Activated gamma-delta T cell treated with anti-CD3 and anti-CD28 coated beads, Interleukin-2, amount 50 U/mL, for 16 hours (primary cell): ENCODE measurements at places on chromosomes 7 and 10.

DNA sequence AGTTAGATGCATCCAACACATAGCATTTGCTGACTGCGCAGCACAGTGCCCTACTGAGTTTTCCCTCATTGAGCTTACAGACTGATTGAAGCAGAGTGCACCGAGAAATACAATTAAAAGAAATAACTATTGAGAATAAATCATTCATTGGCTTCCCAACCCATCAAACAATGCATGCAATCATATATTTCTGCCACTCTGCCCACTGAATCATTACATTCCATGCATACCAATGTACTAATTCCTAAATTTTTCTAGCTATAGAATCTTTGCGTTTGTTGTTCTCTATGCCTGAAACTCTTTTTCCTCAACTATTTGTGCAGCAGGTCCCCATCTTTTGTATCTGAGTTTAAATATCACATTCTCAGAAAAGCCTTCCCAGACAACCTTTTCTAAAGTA, 783.8 kb downstream of the SORCS1 start:
- no peak for DNase-seq

DNA sequence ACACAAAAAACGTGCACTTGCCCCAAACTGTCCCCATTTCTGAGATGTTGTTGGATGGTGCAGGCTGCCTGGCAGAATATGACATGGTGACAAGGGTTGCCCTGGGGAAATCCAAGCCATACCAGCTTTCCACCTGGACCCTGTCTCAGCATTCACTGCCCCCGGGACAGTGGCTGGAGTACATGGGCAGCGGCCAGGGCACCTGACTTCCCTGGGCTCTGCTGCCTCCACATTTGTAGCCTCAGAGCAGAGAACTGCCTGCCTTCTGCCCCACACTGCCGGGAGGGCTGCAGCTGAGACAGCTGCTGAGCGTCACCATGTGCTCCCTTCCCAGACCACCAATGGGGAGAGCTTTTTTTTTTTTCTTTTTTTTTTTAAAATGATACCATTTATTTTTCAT, 222.9 kb upstream of the ZNF32 start:
- DNase-seq, result no peak

DNA sequence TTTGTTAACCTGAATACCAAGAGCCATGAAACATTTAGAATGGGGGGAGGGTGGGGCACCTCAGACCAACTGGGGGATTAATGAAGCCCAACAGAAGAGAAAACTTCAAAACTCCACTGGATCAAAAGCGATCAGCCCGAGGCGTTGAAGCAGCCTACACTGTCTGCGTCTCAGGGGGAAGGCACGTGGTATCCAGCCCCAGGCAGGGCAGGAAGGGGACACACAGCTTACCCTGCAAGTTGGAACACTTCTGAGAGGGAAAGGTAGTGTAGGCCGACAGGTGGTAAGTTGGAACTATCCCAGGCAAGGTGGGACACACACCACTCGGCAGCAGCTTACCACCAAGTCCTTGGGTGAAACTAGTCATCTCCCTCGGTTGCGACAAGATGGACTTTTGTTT, 102.9 kb downstream of the TAX1BP1 start:
- DNase-seq, result no peak

- no peak for DNase-seq
Observed at GRCh38 chr10:33233635-33234034, 100.8 kb downstream of the NRP1 start.

DNA sequence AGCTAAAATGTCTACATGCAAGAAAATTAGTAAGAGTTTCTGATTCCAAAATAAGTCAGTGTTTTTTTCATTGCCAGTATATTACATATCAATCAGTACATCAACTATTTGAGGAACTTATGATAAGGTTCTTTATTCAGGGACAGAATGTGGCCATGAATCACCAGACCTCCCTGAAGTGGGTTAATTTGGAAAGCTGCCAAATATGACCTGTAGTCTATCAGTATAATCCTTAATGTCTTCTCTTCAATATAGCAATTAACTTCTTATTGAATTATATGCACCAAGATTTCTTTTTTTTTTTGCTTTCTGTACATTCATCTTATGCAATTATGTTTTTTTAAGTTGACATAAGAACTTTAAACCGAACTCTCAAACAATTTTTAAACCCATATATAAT, 714.5 kb upstream of the POT1 start:
- DNase-seq, result no peak

GRCh38 chr7:140610204-140611165, 30.1 kb downstream of the DENND2A start:
- no peak for DNase-seq

DNA sequence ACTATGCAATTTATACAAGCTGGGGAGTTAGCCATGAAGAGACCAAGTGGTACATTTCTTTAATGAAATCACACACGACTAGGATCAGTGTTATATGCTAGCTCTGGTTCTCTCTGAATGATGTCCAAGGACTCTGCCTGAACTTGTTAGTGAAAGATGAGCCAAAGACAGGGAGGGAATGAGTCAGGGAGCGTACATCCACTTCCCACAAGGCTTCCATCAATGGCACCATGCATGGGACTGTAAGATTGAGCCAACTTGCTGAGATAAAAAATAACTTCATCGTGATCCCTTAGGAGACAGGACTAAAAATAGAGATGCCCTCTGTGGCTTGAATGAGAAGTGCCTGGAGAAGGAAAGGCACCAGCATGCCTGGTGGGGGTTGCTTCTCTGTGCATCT, 629.7 kb downstream of the ACTR3B start:
- no peak for DNase-seq

- no peak for DNase-seq
Observed at GRCh38 chr7:128934361-128935341, 3.1 kb upstream of the IRF5 start.

- no peak for DNase-seq
Observed at GRCh38 chr7:157789094-157789493, 452.3 kb downstream of the DNAJB6 start.

- no peak for DNase-seq
Observed at GRCh38 chr7:1554333-1555045, 1.5 kb downstream of the TMEM184A start.

- no peak for DNase-seq
Observed at GRCh38 chr7:379456-380138, 89.6 kb downstream of the FOXL3 start.

DNA sequence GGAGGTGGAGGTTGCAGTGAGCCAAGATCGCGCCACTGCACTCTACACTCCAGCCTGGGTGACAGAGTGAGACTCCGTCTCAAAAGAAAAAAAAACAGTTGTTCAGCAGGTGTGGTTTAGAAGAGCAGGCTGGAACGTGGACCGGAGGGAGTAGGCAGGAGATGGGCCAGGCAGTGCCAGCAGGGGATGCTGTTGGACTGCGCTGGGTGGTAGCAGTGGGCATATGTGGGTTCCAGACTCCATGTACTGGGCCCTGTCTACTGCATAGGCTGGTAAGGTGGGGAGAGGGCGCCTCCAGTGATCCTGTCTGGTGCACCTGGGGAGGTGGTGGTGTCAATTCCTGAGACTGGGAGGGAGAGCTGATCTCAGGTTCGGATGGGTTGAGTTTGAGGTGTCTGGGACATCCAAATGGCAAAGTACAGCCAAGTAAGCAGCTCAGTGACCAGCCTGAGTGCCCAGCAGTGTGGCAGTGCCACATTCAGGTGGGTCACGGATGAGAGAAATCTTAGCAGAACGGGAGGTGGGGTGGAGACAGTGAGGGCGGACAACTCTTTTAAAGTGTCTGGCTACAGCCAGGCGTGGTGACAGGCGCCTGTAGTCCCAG, 25.9 kb downstream of the SFXN4 start:
- no peak for DNase-seq

GRCh38 chr7:158536871-158537515, 50.6 kb downstream of the PTPRN2 start:
- DNase-seq, result no peak

GRCh38 chr7:36875794-36876193, 151.5 kb upstream of the AOAH start:
- DNase-seq, result no peak

- no peak for DNase-seq
Observed at GRCh38 chr7:33874943-33875342, 30.4 kb upstream of the BMPER start.

DNA sequence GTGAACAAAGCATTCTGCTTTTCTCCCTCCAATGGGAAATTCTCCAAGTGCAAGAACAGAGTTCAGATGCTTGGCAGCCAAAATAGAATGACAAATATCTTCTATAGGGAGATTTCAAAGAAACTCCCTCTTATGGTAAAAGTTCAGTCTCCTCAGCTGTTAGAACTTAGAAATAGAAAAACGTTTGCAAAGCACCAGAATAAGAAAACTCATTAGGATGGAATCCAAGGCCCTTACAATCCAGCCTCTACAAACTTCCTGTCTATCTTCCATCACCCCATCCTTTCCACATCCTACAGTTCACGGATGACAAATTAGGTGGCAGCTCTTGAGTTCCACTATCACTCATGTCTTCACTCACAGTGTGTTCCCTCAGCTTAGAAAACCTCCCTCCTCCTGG, 25.7 kb downstream of the FAM13C start:
- DNase-seq, result no peak

GRCh38 chr7:129188892-129189660, 643 bp downstream of the SMO start:
- no peak for DNase-seq

GRCh38 chr10:50832171-50832751, 53.2 kb downstream of the A1CF start:
- no peak for DNase-seq

GRCh38 chr10:14299556-14299955, 31.2 kb downstream of the FRMD4A start:
- no peak for DNase-seq

- no peak for DNase-seq
Observed at GRCh38 chr10:99661377-99661763, 2.1 kb downstream of the ENTPD7 start.

GRCh38 chr7:11319491-11320274, 346.0 kb downstream of the PHF14 start:
- no peak for DNase-seq

DNA sequence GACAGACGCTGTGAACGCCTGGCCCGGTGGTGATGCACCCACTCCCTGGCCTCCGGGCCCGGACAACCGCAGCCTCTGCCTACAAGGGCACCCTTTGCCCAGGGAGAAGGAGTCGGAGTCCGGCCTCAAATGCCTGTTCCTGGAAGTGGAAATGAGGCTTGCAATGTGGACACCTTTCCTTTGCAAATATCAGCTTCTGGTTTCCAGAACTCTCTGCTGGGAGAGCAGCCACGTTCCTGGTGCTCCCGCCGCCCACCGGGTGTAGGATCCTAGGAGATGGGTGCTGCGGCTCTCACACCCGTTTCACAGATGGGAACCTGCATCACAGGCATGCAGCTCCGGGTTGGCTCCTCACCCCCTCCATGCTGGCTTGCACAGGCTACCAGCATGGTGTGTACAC, 2.9 kb downstream of the FOXL3 start:
- DNase-seq, result no peak

DNA sequence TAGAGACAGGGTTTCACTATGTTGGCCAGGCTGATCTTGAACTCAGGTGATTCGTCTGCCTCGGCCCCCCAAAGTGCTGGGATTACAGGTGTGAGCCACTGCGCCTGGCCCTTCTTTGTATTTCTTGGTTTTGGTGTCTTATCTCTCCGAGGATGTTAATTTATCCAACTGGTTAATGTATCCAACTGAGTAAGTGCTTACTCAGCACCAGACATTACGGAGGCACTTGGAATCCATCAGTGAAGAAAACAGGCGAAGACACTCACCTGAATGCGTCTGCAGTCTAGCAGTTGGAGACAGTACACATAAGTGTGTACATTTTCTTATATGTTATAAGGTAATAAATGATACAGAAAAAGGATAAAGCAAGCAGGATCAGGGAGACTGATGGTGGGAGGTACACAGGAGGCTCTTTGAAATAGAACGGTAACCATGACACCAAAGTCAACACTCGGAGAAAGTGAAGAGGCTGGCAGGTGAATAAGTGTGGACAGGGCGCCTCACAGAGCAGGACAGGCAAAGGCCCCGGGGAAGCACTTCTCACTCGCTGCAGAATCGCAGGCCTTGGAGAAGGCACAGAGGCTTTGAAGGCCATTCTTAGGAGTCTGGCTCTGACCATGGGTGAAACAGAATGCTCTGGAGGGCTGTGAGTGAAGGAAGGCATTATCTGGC, 73.1 kb downstream of the LANCL2 start:
- no peak for DNase-seq

GRCh38 chr10:88121361-88121760, 257.9 kb downstream of the PTEN start:
- DNase-seq, result no peak

DNA sequence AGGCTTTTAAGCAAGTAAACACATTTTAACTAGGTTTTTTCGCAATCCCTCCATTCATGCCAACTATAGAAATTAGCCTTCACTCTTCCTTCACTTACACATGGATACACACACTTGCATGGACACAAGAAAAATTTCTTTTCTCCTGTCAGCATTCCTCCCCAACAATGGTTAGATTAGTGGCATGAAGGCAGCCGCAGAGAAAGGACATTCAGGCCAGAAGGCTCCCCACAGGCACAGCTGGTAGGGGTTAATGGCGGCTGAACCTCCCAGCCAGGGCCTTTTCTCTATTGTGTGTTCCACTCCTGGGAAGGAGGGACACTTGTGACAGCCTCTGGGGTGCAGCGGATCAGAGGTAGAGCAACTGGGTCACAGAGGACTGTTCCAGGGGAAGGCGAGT, 255.0 kb upstream of the SP8 start:
- no peak for DNase-seq

DNA sequence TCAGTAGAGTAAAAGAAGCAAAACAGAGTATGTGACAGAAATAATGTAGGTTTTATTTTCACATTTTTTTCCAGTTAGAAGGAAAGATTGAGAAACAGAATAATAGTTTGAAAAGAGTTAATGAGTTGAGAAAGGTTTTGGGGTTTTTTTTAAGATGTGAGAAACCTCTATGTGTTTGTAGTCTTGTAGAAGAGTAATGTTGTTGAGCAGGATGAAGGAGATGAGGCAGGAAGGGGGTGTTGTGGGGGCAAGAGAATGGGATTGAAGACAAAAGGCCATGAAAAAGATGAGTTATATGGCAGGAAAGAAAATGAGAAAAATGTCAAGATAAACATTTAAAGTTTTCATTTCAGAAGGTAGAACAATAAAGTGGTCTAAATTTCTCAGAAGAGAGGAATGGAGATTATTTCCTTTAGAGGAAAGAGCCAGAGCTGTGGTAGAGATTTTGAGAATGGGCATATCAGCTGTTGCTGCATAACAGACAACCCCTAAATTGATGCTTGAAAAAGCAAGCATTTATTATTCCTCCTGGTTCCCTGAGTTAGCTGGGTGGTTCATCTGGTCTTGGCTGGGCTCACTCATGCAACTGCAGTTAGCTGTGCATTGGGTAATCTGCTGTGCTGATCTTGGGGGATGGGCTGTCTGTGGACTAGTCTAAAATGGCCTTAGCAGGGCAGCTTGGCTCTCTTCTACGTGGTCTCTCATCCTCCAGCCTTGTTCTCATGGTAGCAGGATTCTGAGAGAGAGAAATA, 27.1 kb downstream of the PCGF5 start:
- DNase-seq, result no peak

- DNase-seq, result no peak
Observed at GRCh38 chr10:78321500-78321899, 287.8 kb downstream of the RPS24 start.

GRCh38 chr10:110360857-110361474, 56.2 kb upstream of the SMNDC1 start:
- DNase-seq, result no peak
